ENCODE measurements at places on chromosomes 7 and 10. TPM values are rescaled to one million over a fixed set of nuclear protein-coding genes. Genes with fewer than 3 reads are reported as not detected.

Gene TPK1
- total RNA-seq = 14.1 TPM

Gene FGFR2
- total RNA-seq = 13.1 TPM

Gene SP8
- total RNA-seq = not detected

Gene RADIL
- 4.0 TPM for total RNA-seq

Gene TBATA
- total RNA-seq = not detected

Gene LFNG
- 14.0 TPM for total RNA-seq

Gene IDI2
- total RNA-seq = not detected

Gene TMEM213
- not detected for total RNA-seq

Gene FXYD4
- total RNA-seq = not detected

Gene TFR2
- total RNA-seq = 0.45 TPM

Gene CPA2
- 0.72 TPM for total RNA-seq

DNA sequence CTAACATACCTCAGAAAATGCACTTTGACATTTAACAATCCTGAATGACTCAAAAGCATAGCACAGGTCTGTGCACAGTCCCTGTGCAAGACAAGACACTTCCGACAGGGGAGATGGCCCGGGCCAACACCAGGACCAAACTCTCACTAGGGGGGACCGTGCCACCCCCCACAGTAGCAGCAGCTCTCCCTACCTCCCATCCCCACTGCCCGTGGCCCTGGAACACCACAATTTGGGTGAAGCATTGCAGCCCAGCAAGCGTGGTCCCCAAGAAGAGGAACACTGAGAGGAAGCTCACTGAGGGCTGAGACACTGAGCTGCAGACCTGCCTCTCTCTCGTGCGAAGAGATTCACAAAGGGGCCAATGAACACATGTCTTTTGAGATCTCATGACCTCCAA is 26.0 kb downstream of the PTPRN2 start:
- DNase-seq = peak; percentile 37

- DNase-seq = no peak
Observed at GRCh38 chr7:26556061-26556881, 264.6 kb downstream of the SNX10 start.

DNA sequence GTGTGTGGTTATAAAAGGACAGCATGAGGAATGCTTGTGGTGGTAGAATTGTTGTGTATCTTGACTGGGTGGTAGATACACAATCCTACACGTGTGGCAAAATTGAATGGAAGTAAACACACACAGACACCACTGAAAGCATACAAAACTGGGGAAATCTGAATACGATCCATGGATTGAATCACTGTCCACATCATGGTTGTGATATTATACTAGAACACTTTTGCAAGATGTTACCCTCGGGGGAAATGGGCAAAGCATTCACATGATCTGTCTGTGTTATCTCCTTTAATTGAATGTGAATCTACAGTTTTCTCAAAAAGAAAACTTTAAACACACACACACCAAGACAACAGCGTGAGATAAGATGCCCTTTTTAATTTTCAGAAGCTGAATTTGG is 165.2 kb upstream of the CELF2 start:
- no peak for DNase-seq

- no peak for DNase-seq
Observed at GRCh38 chr10:20281579-20281978, 465.3 kb downstream of the PLXDC2 start.

- DNase-seq = no peak
Observed at GRCh38 chr10:71268247-71268691, 50.8 kb upstream of the SLC29A3 start.

GRCh38 chr10:71741029-71741428 is 21.5 kb upstream of the C10orf105 start:
- DNase-seq = no peak

- no peak for DNase-seq
Observed at GRCh38 chr10:96987842-96988175, 155.7 kb downstream of the LCOR start.

GRCh38 chr7:2106440-2106839 is 126.3 kb downstream of the MAD1L1 start:
- no peak for DNase-seq

GRCh38 chr7:1349351-1349761 is 109.9 kb downstream of the MICALL2 start:
- peak; percentile 61 for DNase-seq
